ENCODE measurements at places on chromosomes 6 and 20.

GRCh38 chr20:62281161-62281933 lies 21.4 kb upstream of the ADRM1 start:
- ATAC-seq, result no peak

- ATAC-seq, result peak; percentile 21
Measured at GRCh38 chr6:47057830-47058540, 15.9 kb upstream of the ADGRF1 start.

- no peak for ATAC-seq
Measured at GRCh38 chr6:138485005-138485545, 14.2 kb downstream of the NHSL1 start.

GRCh38 chr20:3871550-3872265 lies 17.5 kb upstream of the PANK2 start:
- no peak for ATAC-seq

DNA sequence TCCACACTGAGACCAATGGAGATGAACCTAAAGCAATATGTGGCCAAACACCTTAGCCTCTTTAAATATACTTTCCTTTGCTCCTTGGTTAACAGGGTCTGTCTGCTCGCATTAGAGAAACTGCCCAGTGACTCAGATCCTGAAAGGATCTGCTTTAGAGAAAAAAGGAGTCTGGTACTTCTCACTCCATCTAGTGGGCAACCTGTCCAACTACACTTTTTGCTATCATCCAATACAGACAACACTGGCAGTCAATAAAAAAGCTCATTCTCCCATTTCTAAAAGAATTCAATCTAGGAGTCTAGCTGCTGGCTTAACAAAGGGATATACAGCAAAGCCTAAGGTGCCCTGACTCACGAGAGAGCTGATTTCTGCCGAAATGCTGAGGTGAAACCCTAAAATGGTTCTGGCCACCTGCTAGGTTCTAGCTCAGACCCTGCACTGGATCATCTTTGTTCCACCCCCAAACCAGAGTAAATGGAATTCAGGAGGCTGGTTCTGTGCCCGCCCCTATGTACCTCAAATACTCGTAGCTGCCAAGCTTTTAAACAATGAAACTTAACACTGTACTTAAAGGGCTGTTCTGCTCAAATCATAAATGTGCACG lies 11.5 kb downstream of the GNL1 start:
- peak; percentile 54 for ATAC-seq

GRCh38 chr6:41726876-41727275 lies 8.5 kb downstream of the TFEB start:
- no peak for ATAC-seq

- ATAC-seq, result peak; percentile 61
Measured at GRCh38 chr20:46308258-46309157, at the start of gene CDH22. Gene CDH22, minus strand, starts transcription at chr20:46308498. Its CDS starts 57,204 bp downstream, at chr20:46251294.

All from activated CD4-positive, CD25-positive, alpha-beta regulatory T cell treated with anti-CD3 and anti-CD28 coated beads, Interleukin-2, amount 50 U/mL, for 24 hours (primary cell).